Stimulated activated CD8-positive, alpha-beta memory T cell treated with anti-CD3 and anti-CD28 coated beads, Interleukin-2, amount 100 ng/mL, for 1 hour (primary cell): ENCODE measurements at places on chromosomes 4 and X.

GRCh38 chr4:45292844-45293243 is 566.5 kb upstream of the GNPDA2 start:
- no peak for DNase-seq

GRCh38 chrX:31213941-31214340 is 142.1 kb upstream of the FTHL17 start:
- no peak for DNase-seq

- DNase-seq, result no peak
These were observed 200.9 kb upstream of the ARHGEF9 start for GRCh38 chrX:63985906-63986305.

DNA sequence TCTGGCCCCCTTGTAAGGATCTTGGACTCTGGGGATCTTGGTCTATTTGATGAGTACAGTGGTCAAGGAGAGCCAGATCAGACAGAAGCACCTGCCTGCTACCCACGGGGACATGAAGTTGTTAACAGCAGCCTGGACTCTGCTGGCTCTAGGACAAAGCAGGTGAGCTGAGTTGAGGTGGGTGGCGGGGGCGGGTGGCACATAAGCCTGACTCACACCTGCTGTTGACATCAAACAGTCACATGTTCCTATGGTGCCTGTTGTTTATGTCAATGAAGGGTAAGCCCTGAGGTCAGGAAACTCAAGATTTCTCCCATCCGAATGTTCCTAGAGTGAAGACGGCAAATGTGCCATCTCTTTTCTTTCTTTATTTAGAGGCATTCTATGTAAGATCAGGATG is 50.1 kb upstream of the CLNK start:
- no peak for DNase-seq

DNA sequence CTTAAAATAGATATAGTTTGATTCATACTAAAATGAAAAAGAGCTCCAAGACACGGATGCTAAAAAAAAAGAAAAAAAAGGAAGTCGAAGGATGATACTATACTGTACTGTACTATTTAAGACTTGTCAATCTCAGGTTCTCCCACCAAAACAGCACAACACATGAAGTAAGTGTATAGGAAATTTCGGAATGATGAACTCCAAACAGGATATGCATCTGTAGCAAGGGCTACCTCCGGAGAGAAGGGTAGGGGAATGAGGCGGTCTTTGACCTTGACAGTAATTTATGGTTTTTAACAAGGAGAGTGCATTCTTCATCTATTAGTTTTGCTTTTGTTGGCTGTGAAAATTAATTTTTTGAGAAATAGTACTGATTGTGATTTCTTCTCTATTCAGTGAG is 541 bp upstream of the FIP1L1 start:
- DNase-seq, result no peak

GRCh38 chr4:111775556-111776297 is 369.5 kb upstream of the FAM241A start:
- no peak for DNase-seq

- no peak for DNase-seq
These were observed 1.8 kb downstream of the CCNI start for GRCh38 chr4:77073981-77074380.

DNA sequence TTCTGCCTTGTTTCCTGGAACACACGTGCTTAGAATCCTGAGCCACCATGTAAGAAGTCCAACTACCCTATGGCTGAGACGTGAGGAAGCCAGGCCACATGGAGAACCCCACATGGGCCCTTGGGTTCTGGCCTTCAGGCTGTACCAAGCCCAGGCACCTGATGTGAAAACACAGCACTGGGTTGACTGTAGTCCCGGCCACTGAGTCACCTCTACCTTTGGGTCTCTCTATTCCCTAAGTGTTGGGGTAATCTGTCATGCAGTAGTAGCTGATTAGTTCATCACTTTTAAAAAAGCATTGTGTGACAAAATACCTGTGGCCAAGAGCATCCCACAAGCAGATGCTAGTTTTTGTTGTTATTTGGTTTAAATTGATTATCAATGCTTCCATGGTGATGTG is 24.3 kb downstream of the CFAP97 start:
- no peak for DNase-seq
